Left colon (tissue), 2 donors: ENCODE measurements at places on chromosomes 2 and 18. TPM values are rescaled to one million over a fixed set of nuclear protein-coding genes. Genes with fewer than 3 reads are reported as not detected.

- DNase-seq: no peak
These were observed 105.2 kb upstream of the ARHGAP28 start for GRCh38 chr18:6624271-6624660.

The TSPYL6 gene
- total RNA-seq: not detected

GRCh38 chr2:157848213-157848612 is 27.9 kb downstream of the ACVR1 start:
- DNase-seq: no peak

The ABHD3 gene
- 131 TPM for total RNA-seq

GRCh38 chr2:144686518-144687215 is 166.7 kb upstream of the ZEB2 start:
- DNase-seq: no peak

DNA sequence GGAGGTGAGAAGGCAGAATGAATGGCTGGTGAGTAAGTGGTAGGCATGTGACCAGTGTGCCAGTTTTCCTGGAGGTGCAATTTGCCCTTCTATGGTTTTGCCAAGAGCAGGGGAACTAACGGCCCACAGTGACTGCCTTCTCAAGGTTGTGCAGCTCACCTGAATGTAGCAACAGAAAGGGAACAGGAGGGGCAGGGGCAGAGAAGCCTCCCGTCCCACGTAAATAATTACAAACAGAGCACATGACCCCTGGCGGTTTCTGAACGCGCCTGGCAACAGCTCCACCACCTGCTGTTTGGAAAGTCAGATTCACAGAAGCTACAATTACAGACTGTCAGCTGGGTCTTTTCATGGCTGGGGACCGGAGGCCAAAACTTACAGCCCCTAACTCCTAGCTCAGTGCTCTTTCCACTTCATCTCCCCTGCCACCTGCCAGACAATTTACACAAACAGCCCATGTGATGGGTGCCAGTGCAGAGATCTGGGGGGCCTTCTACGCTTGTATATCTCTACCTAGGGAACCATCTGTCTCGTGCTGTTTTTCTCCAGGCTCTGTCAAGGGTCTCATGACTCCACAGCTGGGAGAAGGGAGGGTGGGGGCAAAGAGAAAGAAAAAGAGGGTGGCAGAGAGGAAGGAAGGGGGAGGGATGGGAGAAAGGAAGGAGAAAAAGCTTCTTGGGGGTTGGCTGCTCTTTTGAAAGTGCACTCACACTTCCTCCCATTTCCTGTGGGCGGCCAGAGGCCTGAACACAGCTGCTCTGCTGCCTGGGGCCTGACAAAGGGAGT is 69.6 kb downstream of the POLR1A start:
- peak; percentile 69 for DNase-seq

- no peak for DNase-seq
These were observed 884 bp upstream of the RAPH1 start for GRCh38 chr2:203535784-203536585.

GRCh38 chr2:220002251-220002650 is 374.8 kb downstream of the SLC4A3 start:
- DNase-seq: no peak
